Hematopoietic multipotent progenitor cell treated with erythropoietin and hydrocortisone succinate and interleukin-3 and kit ligand, for 8 days (in vitro differentiated cells): ENCODE measurements at places on chromosomes 3 and 15.

- no peak for DNase-seq
These were observed 393.3 kb downstream of the CACNA2D3 start for GRCh38 chr3:54515441-54516213.

- no peak for DNase-seq
These were observed 1.2 kb downstream of the ARPP21 start for GRCh38 chr3:35640190-35641165.

DNA sequence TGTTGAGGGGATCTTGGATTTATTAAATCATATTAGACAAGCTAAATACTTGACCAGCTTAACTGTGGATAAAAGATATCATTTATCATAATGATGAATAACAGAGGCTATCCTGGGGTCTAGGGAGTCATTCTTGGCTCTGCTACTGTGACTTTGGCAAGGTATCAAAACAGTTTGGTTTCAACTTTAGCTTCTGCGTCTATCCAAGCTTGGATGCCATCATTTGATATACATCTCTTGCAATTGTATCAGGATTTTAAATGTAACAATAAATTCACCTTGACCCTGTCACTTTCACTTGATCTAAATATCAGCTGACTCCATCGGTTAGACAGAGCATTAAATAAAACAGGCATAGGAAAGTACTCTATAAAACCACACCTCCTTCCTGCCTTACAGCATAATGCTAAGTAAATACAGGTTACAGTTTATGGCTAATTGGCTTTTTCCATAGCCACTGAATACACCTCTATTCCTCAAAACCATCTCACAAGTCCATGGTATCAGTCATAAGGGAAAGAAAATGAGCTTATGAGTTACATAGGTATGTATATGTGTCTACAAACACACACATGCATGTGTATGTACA, 262.9 kb downstream of the CTNNB1 start:
- DNase-seq = no peak

DNA sequence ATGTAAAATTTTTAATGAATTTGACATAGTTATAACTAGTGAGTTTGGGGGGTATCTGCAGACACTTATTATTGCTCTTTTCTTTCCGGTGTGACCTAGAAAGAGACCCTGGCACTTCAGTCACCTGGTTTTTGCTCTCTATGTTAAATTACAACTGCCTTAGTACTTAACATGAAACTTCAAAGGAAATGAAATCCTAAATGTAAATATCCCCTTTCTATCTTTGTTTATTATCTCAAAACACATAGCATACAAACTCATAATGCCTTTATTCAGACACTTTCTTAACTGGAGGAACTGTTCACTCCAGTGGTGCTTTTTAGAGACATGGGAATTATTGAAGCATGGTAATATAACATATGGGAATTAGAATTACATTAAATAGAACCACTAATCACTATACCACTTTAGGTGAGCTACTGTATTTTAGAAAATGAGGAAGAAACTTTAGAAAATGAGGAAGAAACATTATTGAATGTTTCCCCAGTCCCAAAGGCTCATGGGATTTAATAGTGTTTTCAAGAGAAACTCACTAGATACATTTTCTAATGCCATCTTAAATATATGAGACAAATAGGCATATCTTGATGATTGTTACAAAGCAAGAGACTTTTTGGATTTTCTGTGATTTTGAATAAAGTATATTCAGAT, 119.5 kb upstream of the MLF1 start:
- no peak for DNase-seq

DNA sequence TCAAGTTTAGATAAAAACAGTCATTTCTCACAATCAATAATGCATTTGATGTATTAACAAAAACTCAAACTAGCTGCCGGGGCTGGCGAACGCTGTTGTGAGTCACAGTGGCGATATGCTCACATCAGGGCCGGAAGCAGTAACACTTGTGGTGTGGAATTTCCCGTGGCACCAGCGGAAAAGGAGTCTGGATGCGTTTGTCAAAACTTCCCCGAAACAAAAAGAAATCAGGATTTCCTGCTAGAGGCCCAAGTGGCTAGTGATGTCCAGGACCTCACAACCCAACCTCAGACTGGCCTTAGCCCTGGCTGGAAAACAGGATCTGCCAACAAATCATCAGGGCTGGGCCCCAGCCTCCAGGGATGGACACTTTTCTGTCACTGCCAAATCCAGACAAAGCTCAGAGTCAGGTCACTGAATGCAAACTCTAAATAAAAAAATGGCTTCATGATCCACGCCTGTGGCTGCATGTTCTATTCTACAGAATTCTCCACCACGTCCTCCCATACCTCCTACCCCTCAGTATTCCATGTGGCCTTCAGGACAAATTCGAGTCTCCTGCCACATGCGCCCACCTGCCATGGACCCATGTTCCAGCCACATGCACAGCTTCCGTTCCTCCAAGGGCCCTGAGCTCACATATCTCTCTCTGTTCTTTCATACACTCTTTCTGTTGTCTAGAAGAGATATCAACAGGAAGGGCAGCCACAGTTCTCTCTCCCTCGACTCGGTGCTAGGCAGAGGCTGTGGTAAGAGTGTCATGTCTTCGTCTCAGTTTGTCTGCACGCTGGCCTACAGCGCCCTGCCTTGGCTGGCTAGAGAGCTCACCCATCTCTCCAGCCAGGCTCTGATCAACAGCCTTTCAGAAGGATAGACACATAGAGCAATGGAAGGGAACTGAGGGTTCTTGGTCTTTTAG, 35.4 kb downstream of the EHD4 start:
- DNase-seq = peak; percentile 18

GRCh38 chr3:150237490-150237889, 170.6 kb upstream of the TSC22D2 start:
- DNase-seq = no peak

DNA sequence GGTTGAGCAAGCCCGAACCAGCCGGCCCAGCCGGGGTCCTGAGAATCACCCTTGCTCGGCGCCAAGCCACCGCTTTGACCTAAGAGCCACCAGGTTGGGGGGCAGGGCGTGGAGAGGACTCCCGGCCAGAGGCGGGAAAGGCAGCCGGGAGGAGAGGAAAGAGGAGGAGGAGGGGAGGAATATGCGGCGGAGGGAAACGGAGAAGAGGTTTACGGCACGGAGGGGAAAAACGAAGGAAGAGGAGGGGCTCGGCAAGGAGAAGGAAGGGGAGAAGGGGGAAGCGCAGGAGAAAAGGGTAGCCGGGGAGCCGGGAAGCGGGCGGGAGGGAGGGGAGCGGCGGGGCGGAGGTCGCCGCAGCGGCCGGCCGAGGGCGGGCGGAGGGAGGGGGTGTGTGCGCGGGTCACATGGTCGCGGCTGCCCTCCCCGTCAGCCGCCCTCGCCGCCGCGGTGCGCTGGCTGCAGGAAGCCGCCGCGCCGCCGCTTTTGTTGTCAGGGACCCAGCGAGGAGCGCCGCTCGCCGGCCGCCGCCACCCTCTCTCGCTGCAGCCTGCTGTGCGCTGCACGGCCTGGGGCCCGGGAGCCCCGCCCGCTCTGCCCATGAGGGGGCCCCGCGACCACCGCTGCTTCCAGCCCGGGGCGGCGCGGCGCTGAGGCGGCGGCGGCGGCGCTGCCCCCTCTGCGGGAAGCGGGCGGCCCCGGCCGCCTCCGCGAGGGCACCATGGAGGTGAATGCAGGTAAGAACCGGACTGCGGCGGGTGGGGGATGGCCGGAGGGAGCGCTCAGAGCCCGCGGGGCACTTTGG, at the start of gene NR1D2:
TSS of gene NR1D2 (plus strand) at position 426 of the 802 bp plus-strand sequence. CDS start at position 719, 293 bp downstream.
- DNase-seq = peak; percentile 74

- DNase-seq = no peak
These were observed 2.0 kb downstream of the OR4F15 start for GRCh38 chr15:101813803-101814534.

GRCh38 chr3:165103616-165104015, 25.3 kb upstream of the SI start:
- DNase-seq = no peak

- DNase-seq = no peak
These were observed 72.2 kb downstream of the ADCY5 start for GRCh38 chr3:123376451-123377242.

DNA sequence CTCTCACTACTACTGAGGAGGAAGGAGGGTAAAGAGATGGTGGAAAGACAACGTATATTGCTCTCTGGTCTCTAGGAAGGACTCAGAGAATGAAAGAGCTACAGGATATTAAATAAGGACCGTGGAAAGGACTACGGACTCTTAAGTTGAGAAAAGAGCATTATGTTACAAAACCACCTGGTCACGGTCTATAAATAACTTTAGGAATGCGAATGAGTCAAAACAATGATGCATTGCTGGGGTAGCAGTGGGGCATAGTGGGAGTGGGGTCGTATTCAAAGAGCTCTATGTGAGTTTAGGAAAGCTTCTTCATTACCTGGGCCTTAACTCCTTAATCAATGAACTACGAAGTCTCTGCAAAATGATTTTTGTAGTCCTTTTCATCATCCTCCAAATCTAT, 295.7 kb upstream of the SOX14 start:
- no peak for DNase-seq

- DNase-seq = no peak
These were observed 30.3 kb upstream of the PSMD6 start for GRCh38 chr3:64053581-64053980.

DNA sequence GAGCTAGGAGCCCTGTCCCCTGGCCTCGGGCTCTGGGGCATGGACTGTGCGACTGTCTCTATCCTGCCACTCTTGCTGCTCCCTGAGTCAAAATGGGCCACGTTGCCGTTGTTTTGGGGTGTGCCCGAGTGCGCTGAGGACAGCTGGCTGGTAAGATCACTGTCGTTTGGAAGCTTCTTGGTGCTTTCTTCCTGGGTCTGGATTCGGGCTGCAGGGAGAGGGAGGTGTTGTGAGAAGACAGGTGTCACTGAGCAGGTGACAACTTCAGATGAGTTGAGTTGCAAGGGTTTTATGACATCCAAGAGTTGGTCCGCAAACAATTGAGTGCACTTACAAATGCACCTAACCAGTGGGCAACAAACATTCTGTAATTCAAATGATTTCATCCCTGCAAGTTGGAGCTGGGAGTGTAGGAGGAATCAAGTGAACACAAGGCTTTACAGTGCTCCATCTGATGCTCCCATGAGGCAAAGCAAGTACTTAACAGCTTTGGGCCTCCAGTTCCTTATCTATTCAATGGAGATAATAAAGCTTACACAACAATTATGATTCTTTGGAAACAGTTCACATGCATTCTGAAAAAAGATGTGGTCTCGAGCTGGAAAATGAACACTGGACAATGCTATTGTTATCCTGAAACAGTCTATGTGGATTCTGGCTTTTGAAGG, 11.0 kb upstream of the STARD5 start:
- no peak for DNase-seq
